NCI-H460 (cell line): ENCODE measurements at places on chromosomes 3 and 15.

DNA sequence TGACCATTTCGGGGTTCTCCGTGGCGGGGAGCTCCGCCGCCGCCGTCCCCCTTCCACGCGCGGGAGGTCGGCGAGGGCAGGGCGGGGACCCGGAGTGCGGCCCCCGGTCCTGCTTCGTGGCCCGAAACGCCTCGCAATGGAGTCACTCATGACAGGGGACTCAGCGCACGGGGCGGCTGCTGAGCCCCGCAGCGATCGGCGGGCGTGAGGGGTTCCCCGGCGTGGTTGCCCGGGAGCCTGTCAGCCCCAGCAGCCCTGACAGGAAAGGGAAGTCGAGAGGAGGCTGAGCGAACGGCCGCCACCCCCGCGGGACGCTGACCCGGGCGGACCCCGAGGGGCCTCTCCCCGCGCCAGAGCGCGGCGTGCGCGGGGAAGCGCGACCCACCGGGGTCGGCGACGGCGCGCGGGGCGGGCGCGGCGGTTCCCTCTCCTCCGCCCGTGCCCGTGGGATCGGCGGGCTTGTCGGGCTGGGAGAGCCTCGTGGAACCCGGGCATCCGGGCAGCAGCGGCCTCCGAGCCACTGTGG lies 564 bp upstream of the PIGZ start:
- no peak for DNase-seq

- no peak for DNase-seq
Measured at GRCh38 chr3:72427624-72428023, 420.6 kb downstream of the SHQ1 start.

DNA sequence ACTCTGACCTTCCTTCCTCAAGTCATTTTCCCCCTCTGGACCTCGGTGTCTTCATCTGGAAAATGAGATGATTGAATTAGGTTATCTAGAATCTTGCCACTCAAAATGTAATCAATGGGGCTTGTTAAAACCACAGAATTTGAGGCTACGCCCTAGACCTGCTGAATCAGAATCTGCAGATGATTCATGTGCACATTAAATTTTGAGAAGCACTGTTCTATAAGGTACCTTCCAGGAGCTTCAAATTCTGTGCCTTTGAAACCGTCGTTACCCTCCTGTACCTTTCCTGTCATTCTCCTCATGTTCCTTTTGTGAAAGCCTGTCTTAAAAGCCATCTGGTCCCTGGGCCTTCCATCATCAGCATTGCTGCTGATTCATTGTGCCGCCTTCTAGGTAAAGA lies 172.4 kb upstream of the TOPAZ1 start:
- DNase-seq: no peak

DNA sequence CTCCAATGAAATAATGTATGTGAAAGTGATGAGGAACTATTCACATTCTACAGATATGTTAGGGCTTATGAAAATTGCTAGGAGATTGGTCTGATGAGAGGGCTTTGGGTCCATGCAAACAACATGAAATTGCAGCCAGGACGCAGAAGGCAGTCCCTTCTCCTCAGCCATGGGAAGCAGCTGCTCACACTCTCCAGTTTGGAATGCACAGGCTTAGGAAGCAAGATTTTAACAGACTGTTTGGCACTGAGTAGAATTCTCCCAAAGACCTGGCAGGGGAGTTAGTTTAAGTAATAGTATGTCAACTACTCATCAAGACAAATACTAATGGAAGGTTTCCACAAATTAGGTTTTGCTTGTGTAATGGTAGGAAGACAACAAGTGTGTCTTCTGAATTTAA lies 500.7 kb upstream of the ARRDC4 start:
- no peak for DNase-seq

DNA sequence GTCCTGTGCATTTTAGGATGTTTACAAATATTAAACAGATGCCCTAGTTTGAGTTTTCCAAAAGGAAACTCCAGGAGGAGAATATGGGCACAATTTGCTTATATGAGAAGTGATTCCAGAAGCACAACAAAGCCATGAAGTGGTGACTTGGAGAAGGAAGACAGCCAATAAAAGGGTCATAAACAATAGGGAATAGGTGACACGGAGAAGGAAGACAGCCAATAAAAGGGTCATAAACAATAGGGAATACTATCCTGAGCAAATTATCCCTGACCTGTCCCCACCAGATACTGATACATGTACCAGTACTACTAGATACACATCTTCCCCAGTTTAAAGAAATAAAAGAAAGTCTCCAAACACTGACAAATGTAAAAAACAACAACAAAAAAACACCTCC lies 663.6 kb downstream of the GBE1 start:
- no peak for DNase-seq

DNA sequence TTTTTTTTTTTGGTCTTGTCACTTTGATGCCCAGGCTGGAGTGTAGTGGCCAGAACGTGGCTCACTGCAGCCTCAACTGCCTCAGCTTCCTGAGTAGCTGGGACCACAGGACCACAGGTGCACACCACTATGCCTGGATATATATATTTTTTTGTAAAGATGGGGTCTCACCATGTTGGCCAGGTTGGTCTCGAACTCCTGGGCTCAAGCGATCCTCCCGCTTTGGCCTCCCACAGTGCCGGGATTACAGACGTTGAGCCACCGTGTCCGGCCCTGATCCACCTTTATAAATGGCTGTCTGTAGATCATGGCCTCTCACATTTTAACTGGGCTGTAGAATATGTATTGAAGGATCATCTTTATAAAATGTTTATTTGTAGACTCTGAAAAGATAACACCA lies 1.9 kb upstream of the EIF3J start:
- no peak for DNase-seq

- no peak for DNase-seq
Measured at GRCh38 chr15:62457100-62457499, 292.0 kb upstream of the C2CD4B start.

- no peak for DNase-seq
Measured at GRCh38 chr3:127729556-127730056, 56.9 kb downstream of the ABTB1 start.

- DNase-seq: no peak
Measured at GRCh38 chr3:186098740-186099139, 10.1 kb downstream of the ETV5 start.

GRCh38 chr3:72232331-72232730 lies 447.4 kb upstream of the PROK2 start:
- no peak for DNase-seq
